Activated CD4-positive, alpha-beta T cell treated with anti-CD3 and anti-CD28 coated beads, Interleukin-2, amount 50 U/mL, for 24 hours (primary cell): ENCODE measurements at places on chromosomes 1 and 21.
A peak's percentile ranks its signal among the peaks of the same experiment; 100 is the strongest.

GRCh38 chr1:68358439-68358838 lies 91.3 kb downstream of the RPE65 start:
- no peak for DNase-seq

- DNase-seq: no peak
Measured at GRCh38 chr1:59107516-59107915, 189.4 kb upstream of the FGGY start.

GRCh38 chr1:23763041-23763577 lies 15.1 kb upstream of the PITHD1 start:
- no peak for DNase-seq

DNA sequence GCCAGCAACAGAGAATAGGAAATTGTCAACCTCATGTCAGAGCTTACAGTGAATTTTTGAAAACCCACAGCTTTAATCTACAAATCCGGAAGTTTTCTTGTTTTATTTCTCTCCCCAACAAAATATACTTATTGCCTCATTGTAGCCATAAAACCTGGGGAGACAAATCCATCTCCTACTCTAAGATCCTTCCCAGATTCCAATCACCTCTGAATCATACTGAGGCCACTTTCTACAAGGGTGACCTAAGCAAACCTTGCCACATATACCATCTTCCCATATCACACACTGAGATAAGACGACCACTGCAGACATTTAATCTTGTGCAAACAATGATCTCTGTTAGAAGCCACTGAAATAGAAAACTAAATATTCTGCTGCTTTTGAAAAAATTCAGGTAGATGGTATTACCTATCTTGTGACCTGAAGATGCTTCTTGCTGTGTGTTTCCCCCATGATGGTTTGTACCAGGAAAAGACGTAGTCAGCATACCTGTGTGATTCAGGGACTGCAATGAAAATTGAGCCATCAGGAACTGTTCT lies 171.5 kb upstream of the DUSP10 start:
- no peak for DNase-seq

- no peak for DNase-seq
Measured at GRCh38 chr1:13593511-13594131, 10.0 kb downstream of the PDPN start.

GRCh38 chr1:86768554-86768953 lies 64.2 kb downstream of the SH3GLB1 start:
- no peak for DNase-seq

DNA sequence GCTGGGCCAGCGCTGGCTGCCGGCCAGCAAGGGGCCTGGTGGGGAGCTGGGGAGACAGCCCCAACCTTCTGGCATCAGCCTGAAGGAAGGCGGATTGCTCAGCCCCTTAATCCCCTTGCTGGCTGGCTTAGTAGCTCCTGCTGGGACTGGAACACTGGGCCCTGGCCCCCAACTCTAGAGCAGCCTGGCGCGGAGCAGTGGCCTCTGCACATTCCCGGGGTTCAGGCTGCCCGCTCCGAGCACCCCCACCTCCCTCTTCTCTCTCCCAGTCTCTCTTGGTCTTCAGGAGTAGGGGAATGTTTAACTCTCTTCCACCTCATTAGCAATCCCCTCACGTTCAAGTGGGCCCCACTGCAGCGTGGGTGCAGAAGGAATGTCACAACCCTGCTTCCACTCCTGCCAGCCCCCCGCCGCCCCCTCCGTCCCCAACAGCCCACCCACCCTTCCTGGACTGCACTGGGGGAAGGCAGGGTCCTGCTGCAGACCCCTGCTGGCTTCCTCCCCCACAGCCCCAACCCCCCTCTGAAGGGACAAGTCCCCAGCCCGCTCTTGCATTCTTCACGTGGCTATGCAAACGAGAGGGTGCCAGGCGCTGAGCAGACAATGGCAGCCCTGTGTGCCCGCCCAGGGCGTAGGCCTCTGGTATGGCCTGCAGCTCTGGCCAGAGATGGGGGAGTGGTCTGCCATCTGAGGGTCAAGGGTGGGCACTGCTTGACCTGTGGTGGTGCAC lies 980 bp upstream of the CLDN19 start:
- no peak for DNase-seq

DNA sequence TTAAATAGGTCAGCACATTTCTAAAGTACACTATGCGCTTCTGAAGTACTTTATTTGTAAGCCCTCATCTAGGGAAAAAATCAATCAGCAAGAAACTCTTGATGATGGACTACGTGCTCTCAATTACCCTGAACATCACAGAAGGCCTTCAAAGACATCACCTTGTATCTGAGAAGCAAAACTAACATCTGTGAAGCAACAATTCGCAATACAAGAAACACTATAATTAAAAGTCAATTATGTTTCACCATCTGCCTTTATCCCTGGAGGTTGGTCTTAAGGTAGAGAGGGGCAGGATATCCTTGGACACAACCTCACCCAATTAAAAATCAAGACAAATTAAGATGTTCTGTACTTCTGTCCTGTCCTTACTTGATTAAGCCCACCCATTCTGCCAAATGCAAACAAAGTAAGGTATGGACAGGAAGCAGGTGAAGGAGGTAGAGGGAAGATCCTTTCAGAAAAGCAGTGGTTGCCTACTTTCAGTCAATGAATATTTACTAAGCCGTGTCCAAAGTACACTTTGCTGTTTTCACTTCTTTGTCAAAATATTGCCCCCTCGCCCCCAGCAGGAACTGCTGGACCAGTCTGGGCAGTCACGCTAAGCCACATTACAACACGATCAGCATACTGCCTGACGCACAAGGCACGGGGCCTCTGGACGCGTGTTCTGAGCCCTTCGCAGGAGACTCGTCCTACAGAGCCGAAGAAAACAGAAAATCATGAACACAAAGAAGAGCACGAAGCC lies 887 bp downstream of the SLC19A2 start:
- DNase-seq: peak; percentile 1

- DNase-seq: no peak
Measured at GRCh38 chr1:207988326-207989165, 77.6 kb upstream of the CD34 start.

GRCh38 chr1:216005916-216006315 lies 417.3 kb downstream of the USH2A start:
- no peak for DNase-seq

DNA sequence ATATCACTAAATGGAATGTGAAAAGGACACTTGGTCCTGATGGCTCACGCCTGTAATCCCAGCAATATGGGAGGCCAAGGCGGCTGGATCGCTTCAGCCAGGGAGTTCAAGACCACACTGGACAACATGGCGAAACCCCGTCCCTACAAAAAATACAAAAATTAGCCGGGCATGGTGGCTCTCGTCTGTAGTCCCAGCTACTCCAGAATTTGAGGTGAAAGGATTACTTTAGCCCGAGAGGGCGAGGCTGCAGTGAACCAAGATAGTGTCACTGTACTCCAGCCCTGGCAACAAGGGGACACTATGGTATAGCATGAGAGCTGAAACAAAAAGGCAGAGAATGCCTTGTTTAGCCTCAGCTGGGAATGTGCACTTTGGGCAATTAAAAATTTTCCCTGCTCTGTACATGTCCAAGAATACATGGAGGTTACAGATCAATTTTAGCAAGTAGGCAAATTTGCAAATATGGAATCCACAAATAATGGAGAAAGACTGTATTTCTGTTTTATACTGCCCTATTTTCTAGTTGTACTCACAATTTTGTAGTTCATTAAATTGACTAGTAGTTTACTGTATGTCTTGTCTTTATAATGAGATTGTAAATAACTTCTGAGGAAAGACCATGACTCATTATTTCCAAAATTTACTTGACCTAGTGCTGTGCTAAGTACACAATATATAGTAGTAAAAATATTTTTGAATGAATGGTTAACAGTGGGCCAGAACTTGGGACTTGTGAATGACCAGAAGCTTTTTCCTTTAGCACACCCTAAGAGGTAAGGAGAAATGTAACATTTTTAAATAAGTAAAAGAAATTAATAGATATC lies 2.0 kb upstream of the ANGEL2 start:
- no peak for DNase-seq

- DNase-seq: no peak
Measured at GRCh38 chr21:37940691-37941090, 24.4 kb upstream of the KCNJ6 start.

DNA sequence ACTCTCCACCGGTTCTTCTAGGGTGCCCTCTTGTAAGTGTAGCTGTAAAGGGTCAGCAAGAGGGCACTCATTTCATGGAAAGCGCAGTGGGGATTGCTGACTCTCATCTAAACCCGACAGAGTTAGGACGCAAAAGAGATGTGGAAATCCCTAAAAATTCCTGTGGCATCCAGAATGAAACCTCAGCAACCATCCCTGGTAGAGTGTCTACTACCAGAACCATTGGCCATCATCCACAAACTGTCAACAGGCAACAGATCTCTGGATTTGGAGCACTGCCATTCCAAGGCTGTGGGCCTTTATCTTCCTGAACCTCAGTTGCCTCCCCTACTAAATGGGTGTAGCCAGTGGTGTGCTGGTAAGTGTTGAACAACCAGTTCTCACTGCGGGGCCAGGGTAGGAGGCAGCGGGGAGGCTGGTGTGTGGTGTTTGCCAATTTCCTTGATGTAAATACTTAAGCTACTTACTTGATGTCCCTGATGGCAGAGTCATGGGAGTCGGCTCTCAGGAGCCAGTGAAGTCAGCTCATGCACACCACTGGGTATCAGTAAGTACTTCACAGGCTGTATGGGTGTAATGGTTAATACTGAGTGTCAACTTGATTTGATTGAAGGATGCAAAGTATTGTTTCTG lies 195.8 kb downstream of the KAZN start:
- DNase-seq: no peak

DNA sequence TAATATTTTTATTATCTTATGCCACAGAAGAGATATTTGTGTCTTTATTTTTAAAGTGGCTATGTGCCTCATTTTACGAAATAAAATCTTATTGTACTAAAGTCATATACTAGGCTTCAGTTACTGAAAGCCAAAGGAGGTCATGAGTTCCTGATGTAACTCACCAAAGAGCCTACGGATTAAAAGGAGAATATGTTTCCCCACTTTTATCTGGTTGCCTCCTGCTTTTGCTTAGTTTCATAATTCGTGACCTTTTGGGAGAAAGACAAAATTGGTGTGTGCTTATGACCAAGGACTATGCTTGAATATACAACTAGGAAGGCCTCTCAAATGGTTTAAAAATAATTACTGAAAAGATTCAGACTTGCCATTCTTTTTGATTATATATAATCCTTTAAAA lies 18.2 kb upstream of the AHCTF1 start:
- DNase-seq: no peak

DNA sequence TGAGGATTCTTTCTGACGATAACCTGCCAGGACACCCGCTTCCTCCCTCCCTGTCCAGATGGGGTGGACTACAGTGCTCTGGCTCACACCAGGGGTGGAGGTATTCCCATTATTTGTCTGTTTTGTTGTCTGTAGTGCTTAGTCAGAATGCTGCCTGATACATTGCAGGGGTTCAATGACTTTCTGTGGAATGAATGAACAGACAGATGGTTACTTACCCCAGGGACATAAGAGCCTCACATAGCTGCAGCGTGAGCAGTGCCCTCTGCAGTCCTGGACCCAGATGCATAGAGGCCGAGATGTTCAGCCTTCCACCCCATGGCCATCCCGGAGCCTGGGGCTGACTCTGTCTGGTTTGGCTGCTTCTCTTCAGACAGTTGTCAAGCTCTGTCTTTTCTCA lies 13.0 kb upstream of the F3 start:
- no peak for DNase-seq
